ENCODE measurements at places on chromosomes 12 and 14. TPM values are rescaled to one million over a fixed set of nuclear protein-coding genes. Genes with fewer than 3 reads are reported as not detected.

DNA sequence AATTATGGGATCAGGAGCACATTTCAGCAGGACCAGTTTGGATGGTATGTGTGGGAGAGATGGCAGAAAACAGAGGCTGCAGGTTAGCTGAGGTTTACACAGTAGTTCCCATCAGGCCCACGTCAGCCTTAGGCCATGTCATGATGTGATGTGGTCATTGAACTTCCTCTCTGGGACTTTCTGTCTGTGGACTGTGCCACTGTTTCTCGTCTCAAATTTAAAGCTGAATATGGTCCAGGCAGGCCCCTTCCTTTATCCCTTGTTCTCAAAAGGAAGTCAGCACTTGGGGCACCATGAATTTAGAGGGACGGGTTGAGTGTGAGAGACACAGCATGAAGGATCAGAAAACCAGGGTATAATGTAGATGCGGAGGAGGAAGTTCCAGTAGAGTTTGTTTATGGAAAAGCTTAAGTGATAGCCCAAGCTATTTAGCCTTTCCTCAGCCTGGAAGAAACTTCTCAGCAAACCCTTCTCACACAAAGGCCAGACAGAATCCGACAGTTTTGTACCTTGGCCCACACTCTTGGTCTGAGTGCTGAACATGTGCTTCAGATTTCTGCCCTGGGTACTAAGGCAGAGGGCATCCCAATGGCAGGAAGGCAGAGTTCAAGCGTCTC lies 3.6 kb upstream of the IGFBP6 start:
- peaks cover 84% of the 10 kb centered on the region for H3K27me3 ChIP-seq
- no peak overlapping the region for H3K27ac ChIP-seq
- H3K4me1 ChIP-seq, result peaks cover 34% of the 10 kb centered on the region
- H3K36me3 ChIP-seq, result no peaks in the 10 kb centered on the region
- DNase-seq, result no peak

GRCh38 chr14:34857689-34858449 lies 17.3 kb downstream of the BAZ1A start:
- H3K4me1 ChIP-seq, result no peaks in the 10 kb centered on the region
- peaks cover 15% of the 10 kb centered on the region for H3K36me3 ChIP-seq
- no peaks in the 10 kb centered on the region for H3K27me3 ChIP-seq
- no peak for DNase-seq

GRCh38 chr12:120267736-120268135 lies 2.2 kb upstream of the PXN start:
- H3K27me3 ChIP-seq, result no peaks in the 10 kb centered on the region
- H3K4me1 ChIP-seq, result peaks cover 41% of the 10 kb centered on the region
- no peaks in the 10 kb centered on the region for H3K36me3 ChIP-seq
- H3K4me3 ChIP-seq, result no peak overlapping the region
- H3K27ac ChIP-seq, result peak overlapping the region; percentile 78

- no peak overlapping the region for H3K27ac ChIP-seq
- no peaks in the 10 kb centered on the region for H3K36me3 ChIP-seq
- DNase-seq, result no peak
- no peaks in the 10 kb centered on the region for H3K27me3 ChIP-seq
- H3K4me3 ChIP-seq, result no peak overlapping the region
Observed at GRCh38 chr14:91019673-91020072, 40.8 kb downstream of the RPS6KA5 start.

- no peak for DNase-seq
- 0 out of 2 replicates have a peak, but pooled peaks cover 3% of the 10 kb centered on the region for H3K27me3 ChIP-seq
- H3K27ac ChIP-seq, result no peak overlapping the region
- no peaks in the 10 kb centered on the region for H3K36me3 ChIP-seq
- 0 out of 2 replicates have a peak, but pooled peaks cover 3% of the 10 kb centered on the region for H3K4me1 ChIP-seq
Observed at GRCh38 chr12:131155131-131155530, 201.4 kb downstream of the ADGRD1 start.

DNA sequence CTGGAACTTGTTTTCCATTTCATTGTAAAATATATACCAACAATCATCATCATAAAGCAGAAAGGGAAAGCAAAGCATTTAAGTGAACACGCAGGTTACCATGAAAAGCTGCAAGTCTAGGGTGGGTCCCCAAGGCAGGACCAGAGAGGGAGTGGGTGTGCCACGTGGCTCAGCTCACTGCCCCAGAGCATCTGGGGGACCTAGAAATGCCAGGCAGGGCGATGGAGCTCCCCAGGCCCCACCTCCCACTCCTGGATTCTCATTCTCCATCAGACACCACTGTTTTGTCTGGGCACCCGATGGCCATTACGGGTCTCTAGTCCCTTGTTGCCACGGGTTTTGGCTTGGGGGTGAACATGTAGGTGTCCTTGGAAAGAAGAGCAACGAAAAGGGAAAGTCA lies 34.7 kb downstream of the BCL11B start:
- H3K27me3 ChIP-seq, result no peaks in the 10 kb centered on the region
- H3K4me1 ChIP-seq, result peaks cover 92% of the 10 kb centered on the region
- no peak for DNase-seq
- H3K4me3 ChIP-seq, result no peak overlapping the region

DNA sequence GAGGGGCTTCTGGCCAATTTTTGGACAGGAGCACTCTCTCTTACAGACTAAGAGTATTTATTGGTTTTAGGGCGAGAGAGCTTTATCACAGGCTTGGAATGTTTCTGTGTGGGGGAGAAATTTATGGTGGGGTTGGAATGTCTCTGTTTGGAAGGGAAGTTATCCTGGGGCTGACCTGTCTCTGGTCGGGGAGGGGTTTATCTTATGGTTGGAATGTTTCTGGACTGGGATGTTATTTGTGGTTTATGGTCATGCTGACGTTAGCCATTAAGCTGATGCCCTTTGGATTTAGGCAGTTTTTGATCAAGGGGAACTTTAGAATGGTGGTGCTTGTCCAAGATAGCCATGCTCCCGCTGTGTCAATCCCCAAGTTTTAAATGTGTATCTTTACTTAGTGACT lies 614.8 kb downstream of the DIO2 start:
- H3K27ac ChIP-seq, result no peak overlapping the region
- H3K4me1 ChIP-seq, result peaks cover 6% of the 10 kb centered on the region

DNA sequence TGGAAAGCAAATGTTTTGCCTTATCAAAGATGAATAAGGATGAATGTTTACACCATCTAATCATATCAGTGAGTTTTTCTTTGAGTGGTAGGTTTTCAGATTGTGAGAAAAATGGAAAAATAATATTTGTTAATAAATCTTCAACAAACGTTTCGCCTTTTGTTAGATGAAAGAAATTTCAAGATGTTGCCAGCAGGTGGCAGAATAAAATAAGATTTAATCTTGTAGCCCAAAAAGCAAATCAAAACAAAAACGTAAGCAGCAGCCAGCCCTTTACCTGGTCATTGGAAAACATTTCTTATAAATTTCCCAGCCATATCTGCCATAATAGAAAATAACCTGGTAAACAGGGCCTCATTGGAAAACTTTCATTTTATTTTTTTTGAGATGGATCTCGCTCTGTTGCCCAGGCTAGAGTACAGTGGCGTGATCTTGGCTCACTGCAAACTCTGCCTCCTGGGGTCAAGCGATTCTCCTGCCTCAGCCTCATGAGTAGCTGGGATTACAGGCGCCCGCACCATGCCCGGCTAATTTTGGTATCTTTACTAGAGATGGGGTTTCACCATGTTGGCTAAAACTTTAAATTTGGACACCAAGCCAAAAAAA lies 15.4 kb upstream of the TMEM120B start:
- H3K27me3 ChIP-seq, result no peaks in the 10 kb centered on the region
- no peak overlapping the region for H3K4me3 ChIP-seq
- no peaks in the 10 kb centered on the region for H3K4me1 ChIP-seq
- DNase-seq, result no peak
- H3K36me3 ChIP-seq, result no peaks in the 10 kb centered on the region
- no peak overlapping the region for H3K27ac ChIP-seq

DNA sequence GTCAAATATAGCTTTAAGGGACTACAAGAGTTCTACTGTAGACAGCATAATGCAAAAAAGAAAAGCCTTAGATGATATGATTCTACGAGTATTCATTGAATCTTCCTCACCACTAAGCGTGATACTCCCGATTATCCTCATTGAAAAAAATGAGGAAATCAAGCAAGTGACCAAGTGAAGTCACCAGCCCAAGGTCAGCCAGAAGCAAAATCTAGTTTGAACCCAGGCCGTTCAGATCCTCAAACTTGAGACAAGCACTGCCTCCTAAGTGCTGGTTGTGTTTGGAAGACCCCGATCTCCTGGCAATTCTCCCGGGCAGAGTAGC lies 845 bp downstream of the GIT2 start:
- peak overlapping the region; percentile 93 for H3K4me3 ChIP-seq
- H3K36me3 ChIP-seq, result no peaks in the 10 kb centered on the region
- H3K4me1 ChIP-seq, result peaks cover 31% of the 10 kb centered on the region
- H3K27me3 ChIP-seq, result peaks cover 6% of the 10 kb centered on the region
- no peak for DNase-seq

DNA sequence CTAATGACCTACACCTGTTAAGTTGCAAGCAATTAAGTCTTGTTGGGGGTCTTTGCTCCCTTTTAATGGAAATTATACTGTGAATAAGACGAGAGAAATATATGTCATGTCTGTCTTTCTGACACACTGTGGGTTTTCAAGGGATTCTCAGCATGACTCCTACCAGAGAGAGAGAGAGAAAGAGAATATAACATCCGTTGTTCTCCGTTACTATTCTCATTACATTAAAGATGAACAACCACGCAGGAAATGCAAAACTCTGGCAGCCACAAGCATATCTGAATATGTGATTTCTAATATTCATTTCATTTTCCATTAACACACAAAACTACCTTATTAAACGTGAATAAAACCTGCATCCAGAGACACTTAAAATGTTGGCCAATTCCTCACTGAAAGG lies 67.3 kb upstream of the EGLN3 start:
- no peak overlapping the region for H3K4me3 ChIP-seq
- H3K4me1 ChIP-seq, result peaks cover 21% of the 10 kb centered on the region
- DNase-seq, result no peak
- no peaks in the 10 kb centered on the region for H3K27me3 ChIP-seq
- H3K27ac ChIP-seq, result no peak overlapping the region

DNA sequence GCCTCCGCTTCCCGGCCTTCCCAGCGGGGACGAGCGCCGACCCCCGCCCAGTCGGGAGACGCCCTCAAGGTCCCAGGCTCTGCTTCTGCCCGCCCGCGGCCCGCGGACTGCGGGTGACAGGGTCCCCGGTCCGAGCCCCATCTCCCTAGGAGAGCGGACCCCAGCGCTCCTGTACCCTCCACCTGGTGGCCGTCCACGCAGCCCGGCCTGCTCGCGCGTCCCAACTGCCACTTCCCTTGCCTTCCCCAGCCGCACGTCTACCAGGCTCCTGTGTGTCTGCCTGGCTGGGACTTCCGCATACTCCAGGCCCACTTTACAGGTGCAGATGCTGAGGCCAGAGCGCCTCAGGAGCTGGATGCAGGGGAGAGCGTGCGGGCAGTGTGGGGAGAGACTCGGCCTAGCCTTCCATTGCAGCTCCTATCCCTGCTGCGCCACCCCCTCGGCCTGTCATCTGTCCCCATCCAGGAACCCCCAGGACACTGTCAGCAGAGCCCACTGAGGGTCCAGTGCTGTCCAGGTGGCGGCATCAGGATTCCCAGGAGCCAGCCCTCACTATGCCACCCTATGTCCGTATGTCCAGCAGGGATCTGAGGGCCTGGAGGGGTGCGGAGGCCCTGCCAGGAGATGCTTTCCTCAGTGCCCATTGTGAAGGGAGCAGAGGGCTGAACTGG lies 8.0 kb upstream of the ANKRD9 start:
- H3K27ac ChIP-seq, result no peak overlapping the region
- peaks cover 4% of the 10 kb centered on the region for H3K4me1 ChIP-seq
- peak; percentile 48 for DNase-seq
- peak overlapping the region; percentile 83 for H3K4me3 ChIP-seq

DNA sequence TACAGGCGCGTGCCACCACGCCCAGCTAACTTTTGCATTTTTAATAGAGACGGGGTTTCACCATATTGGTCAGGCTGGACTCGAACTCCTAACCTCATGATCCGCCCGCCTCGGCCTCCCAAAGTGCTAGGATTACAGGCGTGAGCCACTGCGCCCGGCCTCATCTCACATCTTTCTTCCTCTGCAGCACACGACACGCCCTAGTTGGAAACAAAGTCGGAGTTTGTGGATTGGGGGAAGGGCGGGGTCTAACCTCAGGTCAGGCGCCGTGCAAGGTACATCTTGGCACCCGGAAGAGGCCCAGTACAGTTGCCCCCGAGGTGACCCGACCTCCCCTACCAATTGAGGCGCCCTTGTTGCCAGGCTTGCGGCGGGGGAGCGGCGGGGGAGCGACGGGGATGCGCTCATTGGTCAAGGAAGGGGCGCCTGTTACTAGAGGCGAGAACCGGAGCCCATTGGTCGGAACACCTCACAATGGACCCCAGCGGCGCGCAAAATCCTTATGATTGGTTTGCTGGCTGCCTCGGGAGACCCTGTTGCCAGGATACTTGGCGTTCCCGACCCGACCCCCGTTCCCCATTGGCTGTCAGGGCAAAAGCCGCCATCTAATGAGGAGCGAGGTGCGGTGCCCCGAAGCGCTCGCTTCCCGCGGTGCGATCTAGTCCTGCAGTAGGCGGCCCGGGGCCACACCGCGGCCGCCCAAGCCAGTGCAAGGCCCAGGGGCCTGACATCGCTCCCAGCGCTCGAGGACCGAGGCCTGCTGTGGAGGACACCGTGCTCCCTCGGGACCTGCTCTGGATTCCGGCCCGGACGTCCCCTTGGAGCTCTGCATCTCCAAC lies at the start of gene REC8:
REC8 (plus strand) TSS at position 659 of the 839 bp plus-strand sequence. CDS start 473 bp downstream, outside the sequence.
- no peaks in the 10 kb centered on the region for H3K36me3 ChIP-seq
- H3K27me3 ChIP-seq, result no peaks in the 10 kb centered on the region
- H3K4me3 ChIP-seq, result peak within 1 kb of the TSS; percentile 79
- peak within 1 kb of the TSS; percentile 78 for H3K27ac ChIP-seq
- peaks cover 9% of the 10 kb centered on the region for H3K4me1 ChIP-seq

- H3K27ac ChIP-seq, result no peak overlapping the region
- no peak overlapping the region for H3K4me3 ChIP-seq
- peaks cover 29% of the 10 kb centered on the region for H3K36me3 ChIP-seq
- peaks cover 11% of the 10 kb centered on the region for H3K27me3 ChIP-seq
- H3K4me1 ChIP-seq, result peaks cover 31% of the 10 kb centered on the region
- no peak for DNase-seq
Observed at GRCh38 chr12:6313326-6313940, 3.0 kb downstream of the PLEKHG6 start.

- no peak overlapping the region for H3K27ac ChIP-seq
- no peaks in the 10 kb centered on the region for H3K4me1 ChIP-seq
- H3K4me3 ChIP-seq, result no peak overlapping the region
- no peaks in the 10 kb centered on the region for H3K36me3 ChIP-seq
- DNase-seq, result no peak
Observed at GRCh38 chr12:58364389-58365086, 423.2 kb downstream of the ATP23 start.

GRCh38 chr12:128387811-128388422 lies 120.9 kb downstream of the TMEM132C start:
- peaks cover 10% of the 10 kb centered on the region for H3K27me3 ChIP-seq
- no peak overlapping the region for H3K27ac ChIP-seq
- H3K36me3 ChIP-seq, result peaks cover 79% of the 10 kb centered on the region
- no peak for DNase-seq
- H3K4me1 ChIP-seq, result no peaks in the 10 kb centered on the region

Gene TIGAR
- 18.0 TPM for total RNA-seq

Gene VWF
- total RNA-seq, result 0.48 TPM

Gene PEX5
- 68.9 TPM for total RNA-seq

Gene DEGS2
- 0.53 TPM for total RNA-seq

Gene DIO3
- total RNA-seq, result 0.64 TPM

Gene PRH2
- total RNA-seq, result not detected

Gene LRTM2
- total RNA-seq, result 0.66 TPM

Gene MYO1A
- 0.32 TPM for total RNA-seq

Gene GPR132
- total RNA-seq, result 0.09 TPM

Gene VSIG10
- 69.7 TPM for total RNA-seq
